ENCODE measurements at places on chromosomes 11 and 22.

DNA sequence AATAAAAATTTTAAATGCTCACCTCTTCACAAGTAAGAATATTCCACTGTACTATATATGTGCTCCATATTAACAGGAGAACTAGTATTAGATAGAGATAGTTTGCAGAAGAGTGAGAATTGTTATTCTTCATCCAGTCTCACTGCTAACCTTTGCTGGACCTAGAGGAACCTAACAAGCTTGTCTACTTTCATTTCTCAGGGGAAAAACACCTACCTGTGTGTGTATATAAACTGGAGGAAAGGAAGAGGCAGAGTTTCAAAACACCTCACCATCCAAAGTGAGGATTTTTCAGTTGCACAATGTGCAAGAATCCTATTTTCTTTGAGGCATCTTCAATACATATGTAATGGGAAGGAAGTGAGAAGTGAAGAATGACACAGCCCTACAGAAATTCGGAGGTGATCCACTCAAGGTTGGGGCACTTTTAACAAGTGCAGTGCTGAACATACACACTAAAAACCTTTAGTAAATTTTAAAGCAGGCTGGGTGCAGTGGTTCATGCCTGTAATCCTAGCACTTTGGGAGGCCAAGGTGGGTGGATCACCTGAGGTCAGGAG lies 52.4 kb downstream of the SYTL2 start:
- no peak for DNase-seq
- H3K36me3 ChIP-seq: peaks cover 42% of the 10 kb centered on the region
- H3K27ac ChIP-seq: no peak overlapping the region
- peaks cover 57% of the 10 kb centered on the region for H3K4me1 ChIP-seq

GRCh38 chr22:47014636-47015345 lies 252.3 kb downstream of the TBC1D22A start:
- no peak overlapping the region for H3K4me3 ChIP-seq
- no peaks in the 10 kb centered on the region for H3K27me3 ChIP-seq
- H3K4me1 ChIP-seq: peaks cover 2% of the 10 kb centered on the region
- no peak for DNase-seq

DNA sequence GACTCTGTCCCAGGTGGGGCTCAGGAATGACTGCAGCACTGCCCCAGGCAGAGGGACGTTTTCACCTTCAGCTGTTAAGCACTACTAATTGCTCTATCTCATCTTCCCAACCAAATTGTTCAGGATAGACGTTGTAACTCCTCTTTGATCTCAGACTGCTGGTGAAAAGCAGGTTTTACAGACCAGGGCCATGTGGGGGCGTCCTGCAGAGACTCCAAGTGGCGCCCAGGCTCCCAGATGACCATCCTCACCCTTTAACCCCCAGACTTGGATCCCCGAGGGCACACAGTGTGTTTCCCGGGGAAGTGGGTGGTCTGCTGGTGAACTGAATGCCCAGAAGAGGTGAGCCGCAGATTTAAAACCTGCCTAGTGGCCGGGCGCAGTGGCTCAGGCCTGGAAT lies 23.9 kb downstream of the FADD start:
- no peak overlapping the region for H3K27ac ChIP-seq
- H3K36me3 ChIP-seq: no peaks in the 10 kb centered on the region
- DNase-seq: no peak
- H3K4me3 ChIP-seq: no peak overlapping the region
- H3K4me1 ChIP-seq: no peaks in the 10 kb centered on the region

DNA sequence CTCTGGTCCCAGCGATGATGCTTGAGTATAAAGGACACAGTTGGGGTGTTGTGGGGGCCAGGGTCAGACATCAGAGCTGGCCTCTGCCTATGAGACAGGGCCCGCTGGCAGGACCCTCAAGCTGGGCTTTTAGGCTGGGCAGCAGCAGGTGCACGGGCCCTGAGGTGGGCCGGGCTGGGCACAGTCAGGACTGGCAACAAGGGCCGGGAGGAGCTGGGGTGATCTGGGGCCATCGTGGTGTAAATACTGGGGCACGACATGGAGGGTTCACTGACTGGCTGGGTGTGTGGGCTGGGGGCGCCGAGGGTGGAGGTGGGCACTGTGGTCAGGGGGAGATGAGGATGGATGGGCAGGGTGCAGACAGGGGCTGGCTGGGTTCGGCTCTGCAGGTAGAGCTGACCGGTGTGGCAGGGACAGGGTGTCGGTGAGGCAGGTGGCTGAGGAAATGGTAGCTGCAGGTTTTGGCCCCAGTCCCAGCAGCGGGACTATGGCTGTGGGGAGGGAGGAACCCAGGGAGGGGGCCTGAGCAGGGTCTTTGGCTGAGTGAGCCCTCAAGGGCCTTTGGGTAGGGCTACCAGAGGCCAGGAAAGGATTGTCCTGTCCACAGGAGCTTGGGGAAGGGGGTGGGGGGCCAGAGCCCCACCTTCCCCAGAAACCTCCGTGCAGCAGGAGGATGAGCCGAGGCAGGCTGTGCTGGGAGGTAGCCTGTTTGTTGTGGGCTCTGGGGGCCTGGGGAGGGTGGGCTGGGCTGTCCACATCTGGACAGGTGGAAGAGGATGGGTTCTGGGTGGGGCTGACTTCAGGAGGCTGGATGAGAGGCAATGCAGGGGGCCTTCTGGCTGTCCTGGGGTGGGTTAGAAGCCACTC lies 81.4 kb downstream of the KCNQ1 start:
- H3K27me3 ChIP-seq: no peaks in the 10 kb centered on the region
- H3K4me1 ChIP-seq: peaks cover 2% of the 10 kb centered on the region
- no peak for DNase-seq
- no peak overlapping the region for H3K27ac ChIP-seq
- no peak overlapping the region for H3K4me3 ChIP-seq

DNA sequence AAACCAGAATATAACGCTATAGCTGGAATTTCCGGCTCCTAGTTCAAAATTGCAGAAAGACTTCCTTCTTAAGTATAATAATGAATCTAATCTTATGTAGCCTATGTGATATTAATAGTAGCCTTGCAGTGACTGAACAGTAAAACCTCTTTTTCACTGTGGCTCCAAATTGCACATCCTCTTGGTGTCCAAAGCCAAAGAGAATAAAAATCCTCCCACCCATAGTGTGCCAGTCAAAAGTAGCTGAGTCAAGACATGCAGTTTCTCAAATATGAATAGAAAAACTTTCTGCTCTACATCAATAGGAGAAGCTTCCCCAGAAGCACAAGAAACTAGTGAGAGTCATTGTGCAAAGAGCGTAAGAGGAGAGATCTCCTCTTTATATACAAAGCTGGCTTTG lies 76.0 kb upstream of the PICALM start:
- H3K27ac ChIP-seq: peak overlapping the region; percentile 41
- no peaks in the 10 kb centered on the region for H3K27me3 ChIP-seq
- peaks cover 12% of the 10 kb centered on the region for H3K36me3 ChIP-seq
- peak overlapping the region; percentile 45 for H3K4me3 ChIP-seq
- no peak for DNase-seq
- H3K4me1 ChIP-seq: peaks cover 53% of the 10 kb centered on the region
